ENCODE measurements at places on chromosomes 16 and 17.

- DNase-seq: no peak
Measured at GRCh38 chr17:58525239-58525638, 10.8 kb upstream of the MTMR4 start.

- DNase-seq: peak; percentile 67
Measured at GRCh38 chr17:21214777-21215541, 998 bp upstream of the TMEM11 start.

GRCh38 chr16:83269541-83269940 lies 538.2 kb upstream of the HSBP1 start:
- DNase-seq: no peak

DNA sequence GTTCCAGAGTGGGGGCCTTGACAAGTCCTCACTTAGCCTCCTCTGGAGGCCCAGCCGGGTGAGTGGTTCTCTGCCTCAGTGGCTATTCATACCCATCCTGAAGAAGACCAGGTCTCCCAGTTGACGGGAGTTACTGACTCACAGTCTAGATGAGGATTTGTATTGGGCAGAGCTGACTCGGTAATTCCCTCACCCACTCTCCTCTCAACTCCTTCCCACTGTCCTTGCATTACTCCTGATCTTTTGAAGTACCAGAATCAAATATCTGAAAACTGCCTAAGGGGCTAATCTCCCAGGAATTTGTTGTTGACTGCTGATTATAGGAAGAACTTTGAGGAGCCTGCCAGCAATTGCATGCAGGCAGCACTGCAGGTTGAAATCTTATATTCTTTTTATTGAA lies 14.2 kb downstream of the SAP30BP start:
- DNase-seq: no peak

GRCh38 chr17:44069974-44070454 lies 521 bp upstream of the G6PC3 start:
- no peak for DNase-seq

- DNase-seq: no peak
Measured at GRCh38 chr16:68612996-68613395, 32.1 kb upstream of the CDH3 start.

GRCh38 chr17:47738178-47738577 lies 5.1 kb downstream of the TBX21 start:
- DNase-seq: no peak

DNA sequence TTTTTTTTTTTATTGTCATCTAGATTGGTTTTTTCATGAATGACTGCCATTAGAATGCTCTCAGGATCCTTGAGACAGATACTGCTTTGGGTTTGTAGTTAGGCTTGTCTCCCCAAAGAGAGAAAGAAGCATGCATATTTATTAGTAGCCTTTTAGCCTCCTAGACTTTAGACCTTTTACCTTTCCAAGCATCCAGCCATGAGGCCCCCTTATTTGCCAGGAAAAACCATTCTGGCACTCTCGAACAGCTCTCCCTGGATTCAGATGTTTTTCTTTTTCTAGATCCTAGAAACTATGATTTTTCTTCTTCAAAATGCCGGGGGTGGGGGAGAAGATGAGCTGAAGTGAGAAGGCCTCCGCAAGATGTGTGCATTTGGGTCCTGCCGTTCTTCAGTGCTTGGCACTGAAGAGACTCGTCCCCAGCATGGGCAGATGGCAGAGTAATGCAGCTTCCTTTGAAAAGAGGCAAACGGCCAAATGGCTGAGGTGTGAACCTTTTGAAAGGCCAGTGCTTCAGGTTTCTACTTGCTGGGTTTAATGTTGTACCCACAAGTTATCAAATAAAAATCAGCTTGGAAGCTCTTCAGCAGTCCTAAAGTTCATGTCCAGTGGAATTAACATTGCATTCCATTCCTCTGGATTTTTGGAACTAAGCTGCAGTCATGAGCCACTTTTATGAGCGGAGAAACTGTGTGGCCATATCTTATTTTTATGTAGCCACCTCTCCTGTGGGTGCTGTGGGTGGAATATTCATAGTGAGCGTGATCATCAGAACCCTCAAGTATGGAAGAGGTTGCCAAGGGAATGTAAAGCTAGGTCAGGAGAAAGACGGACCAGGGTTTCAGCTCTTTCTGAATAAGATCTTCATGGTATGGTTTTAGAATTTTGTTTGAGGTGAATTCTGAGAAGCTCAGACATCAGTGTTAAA lies 7.2 kb downstream of the SOCS7 start:
- DNase-seq: no peak

GRCh38 chr17:69090365-69090764 lies 29.6 kb upstream of the ABCA9 start:
- no peak for DNase-seq

GRCh38 chr17:74531231-74531761 lies at the start of gene CD300LB:
Gene CD300LB (minus strand): TSS chr17:74531475. CDS start chr17:74531350, 125 bp downstream.
- DNase-seq: no peak

DNA sequence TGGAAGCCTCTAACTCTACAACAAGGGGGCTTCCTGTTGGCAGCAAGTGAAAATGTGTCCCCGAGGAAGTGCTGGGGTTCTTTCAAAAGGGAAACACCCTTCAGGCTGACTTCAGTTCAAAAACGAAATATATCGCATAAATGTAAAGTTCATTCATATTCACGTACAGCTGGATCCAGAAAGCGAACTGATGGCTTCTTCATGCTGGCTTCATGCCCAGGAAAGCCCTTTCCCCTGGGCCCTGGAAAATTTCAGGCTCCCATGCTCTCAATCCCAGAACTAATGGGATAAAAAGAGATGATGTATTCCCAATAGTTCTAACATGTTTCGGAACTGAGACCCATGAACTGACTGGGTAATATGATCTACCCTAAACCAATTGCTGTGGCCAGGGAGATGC lies 104.7 kb upstream of the CDH13 start:
- DNase-seq: no peak

DNA sequence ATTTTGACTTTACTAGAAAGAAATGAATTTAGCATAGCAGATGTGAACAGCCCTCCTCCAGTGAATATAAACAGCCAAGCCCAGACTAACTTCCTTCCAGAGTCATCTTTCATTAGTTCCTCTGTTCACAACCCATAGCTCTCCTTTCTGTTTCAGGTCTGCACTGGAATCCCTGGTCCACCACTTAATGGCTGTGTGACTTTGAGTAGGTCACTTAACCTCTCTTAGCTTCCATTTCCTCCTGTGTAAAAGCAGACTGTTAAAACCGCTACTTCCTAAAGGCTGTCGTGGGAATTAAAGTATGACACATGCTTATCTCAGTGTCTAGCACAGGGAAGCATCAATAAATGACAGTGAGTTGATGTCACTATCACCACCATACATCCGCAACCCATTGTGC lies 7.5 kb downstream of the SLC6A4 start:
- DNase-seq: no peak

- no peak for DNase-seq
Measured at GRCh38 chr17:75565066-75565465, 22.5 kb upstream of the MYO15B start.

- DNase-seq: no peak
Measured at GRCh38 chr16:54750249-54750648, 180.4 kb upstream of the IRX5 start.

GRCh38 chr17:28252436-28252835 lies 66.6 kb upstream of the TMEM97 start:
- DNase-seq: no peak

- DNase-seq: no peak
Measured at GRCh38 chr17:59643159-59644140, 23.8 kb downstream of the CLTC start.

DNA sequence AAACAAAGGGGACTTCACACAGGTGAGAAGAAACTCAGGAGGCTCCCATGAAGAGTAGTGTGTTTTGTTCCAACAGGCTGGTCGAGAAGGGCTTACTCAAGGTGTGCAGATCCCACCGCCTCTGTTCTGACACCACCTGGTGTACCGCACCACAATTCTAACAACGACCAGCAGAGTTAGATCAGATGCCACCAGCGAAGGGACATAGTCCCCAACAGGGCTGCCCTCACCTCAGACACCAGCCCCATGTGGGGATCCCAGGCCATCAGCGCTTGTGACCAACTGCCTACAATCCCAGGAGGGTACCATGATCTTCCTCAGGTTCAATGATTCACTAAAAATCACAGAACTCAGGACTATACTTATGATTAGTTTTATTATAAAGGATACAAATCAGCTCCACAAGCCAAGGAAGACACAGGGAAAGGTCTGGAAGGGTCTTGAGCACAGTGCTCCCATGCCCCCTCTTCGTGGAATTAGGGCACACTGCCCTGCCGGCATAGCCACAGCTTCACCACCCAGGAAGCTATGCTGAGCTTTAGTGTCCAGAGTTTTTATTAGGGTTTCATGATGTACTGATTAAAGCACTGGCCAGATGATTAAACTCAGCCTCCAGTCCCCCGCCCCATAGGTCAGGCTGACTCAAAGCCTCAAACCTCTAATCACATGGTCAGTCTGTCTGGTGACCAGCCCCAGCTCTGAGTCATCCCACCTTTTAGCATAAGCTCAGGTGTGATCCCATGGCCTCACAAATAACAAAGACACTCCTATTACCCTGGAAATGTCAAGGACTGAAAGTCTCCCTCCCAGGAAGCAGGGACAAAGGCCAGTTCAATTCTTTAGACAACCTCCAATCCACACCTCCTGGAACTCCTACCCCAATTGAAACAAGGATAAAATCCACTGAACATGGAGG lies 26.0 kb downstream of the TRIM25 start:
- DNase-seq: no peak

DNA sequence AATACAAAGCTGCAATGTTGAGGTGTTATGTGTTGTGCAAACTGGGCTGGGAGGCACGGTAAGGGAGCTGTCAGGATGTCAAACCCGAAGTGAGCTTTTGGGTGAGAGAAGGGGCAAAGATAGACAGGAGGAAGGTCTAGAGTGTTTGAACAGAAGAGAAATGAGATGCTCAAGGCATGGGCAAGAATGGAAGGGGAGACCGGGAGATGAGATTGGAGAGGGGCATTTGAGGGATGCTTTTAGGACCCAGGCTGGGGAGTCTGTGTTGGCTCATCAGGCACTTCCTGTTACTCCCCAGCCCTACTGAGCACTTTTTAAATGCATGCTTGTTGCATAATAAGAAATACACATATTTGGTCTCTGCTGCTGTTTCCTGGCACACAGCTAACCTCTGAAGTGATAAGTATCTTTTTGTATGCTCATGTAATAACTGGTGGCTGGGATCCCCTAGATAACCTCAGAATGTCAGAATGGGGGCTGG lies 13.7 kb downstream of the UNC45B start:
- DNase-seq: peak; percentile 71

DNA sequence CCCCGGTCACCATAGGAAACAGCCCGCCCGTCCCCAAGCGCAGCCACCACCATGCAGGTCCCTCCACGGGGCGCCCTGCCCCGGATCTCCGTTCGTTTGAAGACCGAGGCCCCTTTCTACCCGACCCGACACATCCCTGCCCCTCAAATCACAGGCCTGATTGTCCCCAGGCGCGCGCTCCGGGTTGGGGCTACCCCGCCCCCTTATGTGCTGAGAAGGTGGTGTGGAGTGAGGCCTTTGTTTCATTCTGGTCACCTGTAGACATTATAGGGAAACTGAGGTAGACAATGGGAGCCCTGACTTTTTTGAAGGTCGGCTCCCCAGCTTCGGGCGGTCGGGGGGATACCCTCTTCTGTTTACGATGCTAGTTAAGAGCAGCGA lies 763 bp upstream of the ACTG1 start:
- peak; percentile 89 for DNase-seq

DNA sequence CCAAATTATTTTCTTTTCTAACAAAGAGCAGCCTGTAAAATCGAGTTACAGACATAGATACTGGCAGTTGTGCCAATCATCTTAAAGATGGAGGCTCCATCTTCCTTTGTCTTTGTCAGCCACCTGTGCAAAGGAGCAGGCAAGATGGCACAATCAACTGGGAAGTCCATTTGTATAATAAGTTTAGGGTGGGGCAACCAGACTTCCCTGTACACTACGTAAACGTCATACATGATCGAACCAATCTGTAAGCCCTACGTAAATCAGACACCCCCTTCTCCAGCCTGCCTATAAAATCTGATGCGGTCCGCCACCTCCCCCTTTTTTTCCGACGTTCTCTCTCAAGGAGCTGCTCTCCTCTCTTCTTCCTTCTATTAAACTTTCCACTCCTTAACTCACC lies 31.4 kb upstream of the MEAK7 start:
- DNase-seq: no peak

GRCh38 chr16:14509675-14510132 lies 120.4 kb downstream of the PARN start:
- no peak for DNase-seq

DNA sequence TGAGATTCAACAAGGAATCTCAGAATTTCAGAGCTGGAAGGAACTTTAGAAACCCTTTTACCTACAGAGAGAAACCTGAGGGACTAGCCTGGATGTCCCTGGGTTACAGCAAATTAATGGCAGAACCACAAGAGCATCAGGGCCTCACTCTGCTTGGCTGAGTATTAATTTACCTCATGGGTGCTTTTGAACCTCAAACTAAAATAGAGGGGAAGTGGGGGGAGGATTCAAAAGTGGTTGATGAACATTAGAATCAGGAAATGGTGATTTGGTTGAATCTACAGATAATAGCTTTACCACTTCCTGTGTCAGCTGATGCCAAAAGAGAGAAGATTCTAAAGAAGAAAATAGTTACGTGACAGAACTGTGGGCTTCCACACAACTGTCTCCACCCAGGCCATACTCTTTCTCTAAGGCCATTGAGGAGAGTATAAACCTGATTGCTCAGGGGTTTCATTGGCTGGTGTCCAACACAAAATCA lies 11.3 kb upstream of the SKAP1 start:
- DNase-seq: peak; percentile 86

GRCh38 chr16:89485701-89486246 lies 4.6 kb downstream of the ANKRD11 start:
- no peak for DNase-seq

GRCh38 chr17:37816950-37817349 lies 72.1 kb upstream of the HNF1B start:
- DNase-seq: no peak

- DNase-seq: peak; percentile 94
Measured at GRCh38 chr17:67245073-67245693, at the start of gene HELZ. Gene HELZ (minus strand): TSS chr17:67245196. CDS start chr17:67218804, 26,392 bp downstream.

DNA sequence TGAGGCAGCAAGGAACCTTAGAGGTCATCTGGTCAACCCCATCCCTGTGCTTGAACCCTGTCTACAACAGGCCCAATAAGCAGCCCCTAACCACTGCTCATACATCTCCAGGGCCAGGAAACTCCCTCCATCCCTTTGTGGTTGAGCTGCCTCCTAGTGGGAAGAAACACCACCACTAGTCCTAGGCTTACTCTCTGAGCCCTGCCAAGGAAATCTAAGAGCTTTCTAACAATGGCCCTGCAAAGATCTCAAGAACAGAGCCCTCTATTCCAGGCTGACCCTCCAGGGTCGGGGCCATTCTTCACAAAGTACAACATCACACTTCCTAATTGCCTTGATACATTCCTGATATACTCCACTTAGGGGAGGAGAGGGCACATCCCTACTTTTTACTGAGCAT lies 5.8 kb downstream of the ACLY start:
- no peak for DNase-seq

All from activated CD4-positive, alpha-beta T cell treated with anti-CD3 and anti-CD28 coated beads, Interleukin-2, amount 10 ng/mL, durations not matched to agents 24 days and 14 days (primary cell).